CD4-positive, alpha-beta T cell treated with Interleukin-10 for 1 hour (primary cell): ENCODE measurements at places on chromosomes 16 and 17.

GRCh38 chr17:4836221-4836620 lies 3.1 kb downstream of the MINK1 start:
- DNase-seq, result no peak

- no peak for DNase-seq
These were observed 32.8 kb downstream of the SCNN1B start for GRCh38 chr16:23334950-23335349.

DNA sequence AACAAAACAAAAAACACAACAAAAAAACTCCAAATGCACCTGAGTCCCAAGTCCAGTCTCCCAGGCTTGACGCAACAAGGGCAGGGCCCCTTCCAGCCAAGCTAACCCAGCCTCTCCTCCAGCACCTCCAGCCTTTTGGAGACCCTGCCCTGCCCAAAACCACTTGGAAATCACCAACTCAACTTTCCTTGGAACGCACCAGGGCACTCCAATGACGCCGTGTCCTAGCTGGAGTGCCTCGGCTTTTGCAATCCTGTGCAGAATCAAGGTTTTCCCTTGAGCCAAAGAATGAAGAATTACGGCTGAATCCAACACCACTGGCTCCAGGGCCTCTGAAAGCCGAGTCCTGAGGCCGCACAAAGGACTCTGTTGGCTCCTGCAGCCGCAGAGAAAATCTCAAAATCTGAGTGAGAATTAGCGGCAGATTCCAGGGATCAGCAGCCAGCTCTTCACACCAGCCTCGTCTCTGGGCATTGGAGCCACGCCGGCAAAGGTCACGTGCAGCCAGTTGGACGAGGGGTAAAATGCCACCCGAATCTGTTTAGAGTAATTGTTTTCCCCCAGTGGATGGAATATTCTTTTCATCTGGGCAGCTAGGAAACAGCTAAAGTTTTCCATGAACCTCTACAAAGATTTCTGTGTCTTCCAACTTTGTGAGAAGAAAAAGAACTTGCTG lies 9.7 kb upstream of the BAIAP2 start:
- no peak for DNase-seq

DNA sequence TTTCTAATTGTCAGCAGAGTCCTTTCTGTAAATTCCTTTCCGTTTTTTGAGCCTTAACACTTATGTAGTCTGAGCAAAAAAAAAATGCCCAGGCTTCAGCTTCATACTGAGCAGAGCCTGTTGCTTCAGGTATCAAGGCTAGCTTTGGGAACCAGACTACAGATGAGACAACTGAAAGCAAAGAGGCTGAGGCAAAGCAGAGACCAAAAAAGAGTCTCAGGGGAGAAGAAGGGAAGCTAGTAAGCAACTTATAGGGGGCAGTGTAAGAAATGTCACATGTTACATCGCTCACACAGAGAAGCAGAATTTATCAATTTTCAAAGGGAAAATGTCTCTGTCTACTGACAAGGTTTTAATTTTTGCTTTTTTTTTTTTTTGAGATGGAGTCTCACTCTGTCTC lies 3.3 kb downstream of the HASPIN start:
- DNase-seq, result no peak

DNA sequence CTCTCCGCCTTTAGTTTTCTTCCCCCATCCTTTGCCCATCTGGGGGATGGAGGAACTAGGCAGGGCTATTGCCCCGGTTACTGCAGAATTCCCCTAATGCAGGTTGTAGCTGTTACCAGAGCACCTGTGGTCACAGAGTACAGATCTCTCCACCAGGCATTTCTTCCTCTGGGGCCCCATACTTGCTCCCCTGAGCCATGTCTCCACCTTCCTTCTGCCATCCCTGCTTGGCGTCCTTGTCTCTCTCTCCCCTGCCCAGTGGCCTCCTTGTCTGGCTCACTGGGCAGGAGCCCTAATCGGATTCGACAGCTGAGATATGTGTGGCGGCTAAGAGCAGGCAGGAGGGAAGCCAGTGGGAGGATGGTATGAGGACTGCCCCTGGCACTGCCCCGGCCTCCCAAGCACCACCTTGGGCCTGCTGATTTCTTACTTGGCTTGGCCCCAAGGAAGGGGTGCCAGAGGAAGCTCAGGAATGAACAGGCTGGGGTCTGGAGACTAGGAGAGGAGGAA lies 2.0 kb downstream of the RARA start:
- no peak for DNase-seq
